ENCODE measurements at places on chromosomes 2 and 18.
A peak's percentile ranks its signal among the peaks of the same experiment; 100 is the strongest.

GRCh38 chr2:98911376-98912154, 24.5 kb downstream of the CRACDL start:
- no peak for DNase-seq

GRCh38 chr2:121189011-121189410, 96.0 kb downstream of the TFCP2L1 start:
- DNase-seq = peak; percentile 48

DNA sequence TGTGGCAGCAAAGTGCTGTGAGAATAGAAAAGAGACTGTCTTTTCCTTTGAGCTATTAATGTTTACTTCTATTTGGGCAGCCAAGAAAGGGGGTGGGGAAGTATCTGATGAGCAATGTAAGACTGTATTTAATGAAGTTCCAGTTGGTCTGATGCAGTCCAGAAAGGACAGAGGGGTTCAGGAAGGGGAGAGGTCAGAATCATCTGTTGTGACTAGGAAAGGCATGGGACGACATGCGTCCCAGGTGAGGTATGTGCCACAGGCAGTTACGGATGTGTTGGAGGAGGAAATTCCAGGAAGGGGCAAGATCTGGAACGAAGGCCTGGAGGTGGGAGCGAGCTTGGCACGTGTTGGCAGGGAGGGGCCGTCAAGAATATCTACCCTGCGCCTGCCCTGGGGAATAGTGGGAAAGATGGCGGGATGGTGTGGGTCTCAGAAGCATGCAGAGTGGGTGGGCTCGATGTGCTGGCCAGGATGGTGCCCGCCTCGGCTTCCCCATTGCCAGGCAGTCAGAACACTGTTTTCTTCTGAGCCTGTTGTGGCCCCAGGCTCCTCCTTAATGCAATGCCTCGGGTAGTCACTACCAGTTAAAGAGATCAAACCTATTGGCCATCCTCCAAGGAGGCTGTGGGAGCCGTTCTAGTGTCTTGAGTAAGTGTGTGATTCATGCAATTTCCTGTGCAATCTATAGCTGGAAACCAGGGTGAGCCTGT, 57.8 kb upstream of the TXNDC2 start:
- peak; percentile 96 for DNase-seq

DNA sequence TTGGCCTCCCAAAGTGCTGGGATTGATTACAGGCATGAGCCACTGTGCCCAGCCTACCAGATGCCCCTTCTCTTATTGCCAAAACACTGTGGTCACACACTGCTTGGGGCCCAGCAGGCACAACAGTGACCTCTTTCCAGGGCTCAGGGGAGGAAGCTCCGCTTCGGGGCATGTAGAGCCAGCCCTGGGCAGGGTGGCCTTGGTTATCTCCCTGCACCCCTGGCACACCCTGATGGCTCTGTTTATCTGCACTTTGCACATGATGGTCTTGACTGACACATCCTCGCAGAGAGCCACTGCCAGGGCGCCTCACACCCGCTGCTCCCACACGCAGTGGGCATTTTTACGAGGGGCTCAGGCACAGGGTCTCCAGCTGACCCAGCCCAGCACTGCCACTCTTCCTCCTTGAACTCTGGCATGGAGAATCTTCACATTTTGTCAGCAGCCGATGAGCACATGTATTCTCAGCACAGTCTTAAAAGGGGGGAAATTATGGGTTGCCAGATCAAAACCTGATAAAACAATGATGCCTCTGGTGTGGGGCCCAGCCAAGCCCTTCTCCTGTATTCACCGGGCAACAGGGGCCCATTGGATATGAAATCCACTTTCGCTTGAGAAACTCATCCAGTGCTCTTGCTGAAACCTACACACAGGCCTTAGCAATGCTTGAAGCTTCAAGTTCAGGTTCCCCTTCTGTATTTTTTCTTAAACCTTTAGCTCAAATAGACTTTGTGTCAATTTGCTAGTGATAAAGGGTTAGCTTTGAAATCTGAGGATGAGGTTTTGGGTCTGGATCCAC, 5.9 kb downstream of the GYPC start:
- peak; percentile 97 for DNase-seq
